ENCODE measurements at places on chromosomes 11 and 22.

GRCh38 chr11:38130514-38130913, 1532.5 kb upstream of the RAG2 start:
- DNase-seq, result no peak

DNA sequence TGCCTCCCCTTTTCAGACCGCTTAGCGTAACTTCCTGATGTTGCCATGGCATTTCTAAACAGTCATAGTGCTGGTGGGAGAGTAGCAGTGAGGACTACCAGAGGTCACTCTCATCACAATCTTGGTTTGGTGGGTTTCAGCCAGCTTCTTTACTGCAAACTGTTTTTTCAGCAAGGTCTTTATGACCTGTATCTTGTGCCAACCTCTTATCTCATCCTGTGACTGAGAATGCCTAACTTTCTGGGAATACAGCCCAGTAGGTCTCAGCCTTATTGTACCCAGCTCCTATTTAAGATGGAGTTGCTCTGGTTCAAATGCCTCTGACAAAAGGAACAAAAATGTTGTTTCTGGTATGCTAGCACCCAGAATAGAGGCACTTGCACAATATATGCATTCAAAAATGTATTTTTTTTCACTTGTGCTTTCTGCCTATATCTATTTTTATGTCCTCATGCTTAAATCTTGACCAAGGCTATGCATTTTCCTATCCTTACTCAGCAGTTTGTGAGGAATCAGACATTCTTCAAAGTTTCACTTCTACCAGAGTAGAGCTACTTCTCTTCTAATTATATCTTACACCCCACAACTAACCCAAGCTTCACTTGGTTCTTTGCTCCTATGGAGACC, 16.1 kb upstream of the OR51M1 start:
- DNase-seq, result peak; percentile 93

- no peak for DNase-seq
Measured at GRCh38 chr22:23583836-23584235, 3.7 kb upstream of the IGLL1 start.

- DNase-seq, result no peak
Measured at GRCh38 chr22:36937319-36938027, 24.0 kb downstream of the CSF2RB start.

DNA sequence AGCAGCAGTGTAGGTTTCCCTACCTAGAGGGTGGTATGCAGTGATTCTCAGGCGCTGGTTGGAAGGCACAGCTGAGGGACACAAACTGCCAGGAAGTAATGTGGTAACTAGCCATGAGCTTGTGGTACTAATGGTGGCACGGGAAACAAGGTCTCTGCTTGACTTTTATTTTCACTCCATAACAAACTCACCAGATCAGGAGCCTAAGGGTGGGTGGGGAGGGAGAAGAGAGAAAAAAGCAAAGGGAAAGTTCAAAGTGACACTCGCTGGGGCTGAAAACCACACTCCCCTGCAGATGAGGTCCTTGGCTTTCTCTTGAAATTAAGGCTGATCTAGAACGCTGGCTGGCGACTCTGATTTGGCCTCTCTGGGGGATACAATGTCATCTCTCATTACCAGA, 22.0 kb downstream of the TRAF6 start:
- DNase-seq, result no peak

- no peak for DNase-seq
Measured at GRCh38 chr11:46308631-46309419, 31.4 kb downstream of the CREB3L1 start.

DNA sequence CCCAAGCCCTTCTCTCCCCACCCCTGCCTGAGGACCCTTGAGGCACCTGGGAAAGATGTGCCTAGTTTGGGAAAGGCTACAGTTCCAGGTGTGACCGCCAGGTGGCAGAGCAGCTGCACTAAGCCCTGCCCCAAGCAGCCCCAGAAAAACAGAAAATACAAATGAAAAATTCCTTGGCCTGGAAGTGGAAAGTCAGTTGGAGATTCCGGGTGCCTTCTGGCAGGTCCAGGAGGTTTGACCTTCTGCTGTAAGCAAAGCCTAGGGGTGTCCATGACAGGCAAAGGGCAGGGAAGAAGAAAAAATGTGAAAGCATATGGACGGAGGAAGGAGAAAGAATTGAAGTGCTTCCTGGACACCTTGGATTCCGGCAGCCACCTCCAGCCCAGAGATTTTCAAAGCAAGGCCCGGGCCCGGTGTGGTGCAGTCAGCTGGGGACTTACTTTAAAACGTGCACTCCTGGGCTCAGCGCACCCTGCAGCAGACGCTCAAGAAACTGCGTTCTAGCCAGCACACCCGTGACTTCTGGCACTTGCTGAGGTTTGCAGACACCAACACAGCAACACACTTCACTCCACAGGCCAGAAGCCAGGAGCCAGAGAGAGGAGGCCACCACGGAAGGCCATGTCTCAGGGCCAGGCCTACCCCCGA, 37.3 kb upstream of the SLC22A12 start:
- no peak for DNase-seq

- no peak for DNase-seq
Measured at GRCh38 chr11:67506426-67507051, 1.4 kb upstream of the PITPNM1 start.

GRCh38 chr11:73982595-73982989, at the start of gene UCP2:
Gene UCP2 (minus strand): TSS chr11:73982843. CDS start chr11:73978378, 4,465 bp downstream.
- DNase-seq, result no peak

GRCh38 chr11:74524501-74524900, 31.0 kb upstream of the LIPT2 start:
- DNase-seq, result no peak

GRCh38 chr11:75283391-75283931, 42.9 kb downstream of the TPBGL start:
- DNase-seq, result no peak

GRCh38 chr11:28491431-28491830, 383.2 kb downstream of the METTL15 start:
- no peak for DNase-seq

DNA sequence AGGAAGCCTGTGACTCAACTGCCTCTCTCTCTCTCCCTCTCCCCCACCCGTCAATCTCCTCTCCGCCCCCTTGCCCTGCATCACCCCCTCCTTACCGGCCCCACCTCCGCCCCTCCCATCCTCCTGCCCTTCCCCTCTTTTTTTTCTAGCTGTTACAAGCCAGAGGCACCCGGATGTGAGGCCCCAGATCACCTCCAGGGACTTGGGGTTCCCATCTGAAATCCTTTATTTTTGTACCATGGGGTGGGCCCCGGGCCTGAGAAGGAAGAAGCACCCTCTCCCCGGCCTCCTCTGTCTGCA, 10.8 kb downstream of the KCTD17 start:
- DNase-seq, result no peak

DNA sequence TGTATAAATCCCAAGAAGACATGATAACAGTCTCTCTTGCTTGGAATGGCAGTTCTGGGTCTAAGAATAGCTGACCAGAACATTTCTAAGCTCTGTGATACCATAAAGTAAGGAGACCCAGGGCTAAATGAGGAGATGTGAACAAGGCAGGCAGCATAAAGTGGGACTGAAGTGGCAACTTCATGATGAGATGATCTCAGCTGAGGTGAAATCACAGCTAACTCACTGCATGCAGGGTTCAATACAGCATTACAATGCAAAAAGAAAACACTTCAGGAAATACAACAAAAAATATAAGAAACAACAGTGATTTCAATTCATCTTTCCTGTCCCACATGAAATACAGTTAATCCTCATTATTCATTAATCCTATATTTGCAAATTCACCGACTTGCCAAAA, 44.6 kb downstream of the MRE11 start:
- no peak for DNase-seq

GRCh38 chr11:19398273-19398672, 157.5 kb upstream of the E2F8 start:
- no peak for DNase-seq

DNA sequence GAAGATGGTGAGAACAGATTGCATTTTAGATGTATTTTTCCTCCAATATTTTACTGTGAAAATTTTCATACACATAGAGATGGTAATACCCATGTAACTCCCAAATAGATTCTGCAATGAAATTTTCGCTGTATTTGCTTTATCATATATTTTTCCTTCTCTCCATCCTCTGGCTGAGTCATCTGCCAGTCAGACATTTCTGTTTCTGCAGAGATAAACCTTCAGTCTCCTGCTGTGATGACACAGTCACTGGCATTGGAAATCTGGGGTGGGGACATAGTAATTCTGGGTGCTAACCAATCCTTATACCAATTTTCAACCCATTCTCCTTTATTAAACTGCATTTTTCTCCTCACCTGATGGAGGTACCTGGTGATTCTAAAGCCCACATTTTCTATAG, 33.7 kb downstream of the SVIP start:
- no peak for DNase-seq

All from AG04449 (cell line).